ENCODE measurements at places on chromosomes 3 and 15. TPM values are rescaled to one million over a fixed set of nuclear protein-coding genes. Genes with fewer than 3 reads are reported as not detected.

The GOLGA8G gene
- total RNA-seq, result not detected

The EOGT gene
- 17.5 TPM for total RNA-seq

The COX17 gene
- 35.4 TPM for total RNA-seq

The MAN2A2 gene
- 117 TPM for total RNA-seq

The PLSCR2 gene
- 0.44 TPM for total RNA-seq

The SPINK8 gene
- not detected for total RNA-seq

The CCR2 gene
- not detected for total RNA-seq

The PPP2R3A gene
- total RNA-seq, result 35.0 TPM

The GPR156 gene
- 0.41 TPM for total RNA-seq

The SLC6A20 gene
- not detected for total RNA-seq

The TICRR gene
- 13.9 TPM for total RNA-seq

Measured in progenitor cell of endocrine pancreas (in vitro differentiated cells).